Stimulated activated CD8-positive, alpha-beta memory T cell treated with anti-CD3 and anti-CD28 coated beads, Interleukin-15, amount 100 ng/mL, for 24 hours (primary cell): ENCODE measurements at places on chromosomes 4 and X.

- no peak for DNase-seq
Measured at GRCh38 chr4:35125995-35126712, 1118.2 kb downstream of the ARAP2 start.

GRCh38 chr4:175954685-175955084, 111.0 kb upstream of the WDR17 start:
- no peak for DNase-seq

DNA sequence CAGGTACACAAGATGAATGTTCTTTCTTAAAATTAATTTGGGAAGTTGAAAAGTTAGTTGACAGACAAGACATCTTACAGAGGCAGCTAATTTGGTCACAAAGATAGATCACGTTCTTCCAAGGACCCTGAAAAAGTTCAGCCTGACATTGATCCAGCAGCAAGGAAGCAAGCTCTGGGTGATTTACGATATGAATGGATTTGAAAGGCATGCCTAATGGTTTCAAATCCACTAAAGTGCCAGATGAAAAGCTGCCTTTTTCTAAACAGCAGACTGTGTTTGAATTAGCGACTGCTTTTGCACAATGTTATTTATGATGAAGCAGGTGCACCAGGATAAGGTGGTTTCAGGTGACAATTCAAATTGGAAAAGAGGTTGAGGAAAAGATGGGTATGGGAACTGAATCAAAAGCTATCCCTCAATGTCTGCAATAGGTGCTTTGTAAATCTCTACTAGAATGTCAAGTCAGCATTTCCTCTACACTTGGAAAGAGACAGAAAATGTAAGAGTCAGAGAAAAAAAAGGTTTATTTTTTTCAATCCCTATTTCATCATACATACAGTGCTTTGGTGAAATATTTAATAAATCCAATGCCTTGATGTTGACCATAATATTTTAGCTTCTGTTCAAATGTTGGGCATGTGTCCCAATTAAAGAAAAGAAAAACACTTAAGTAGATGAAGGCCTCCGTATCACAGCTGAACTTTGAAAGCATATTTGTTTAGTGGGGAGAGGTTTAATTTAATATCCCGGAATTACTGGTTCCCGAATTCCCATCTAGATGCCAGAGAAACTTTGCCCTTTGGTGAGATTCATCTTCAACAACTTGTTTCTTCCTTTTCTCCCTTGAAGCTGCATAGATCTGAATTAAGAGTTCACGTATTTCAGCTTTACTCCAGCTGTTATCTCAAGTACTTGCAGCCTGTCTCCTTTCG, 6.0 kb downstream of the RASGEF1B start:
- no peak for DNase-seq

- DNase-seq = no peak
Measured at GRCh38 chr4:165210566-165210965, 3.2 kb downstream of the KLHL2 start.

- DNase-seq = no peak
Measured at GRCh38 chrX:69424910-69425309, 79.2 kb upstream of the NALF2 start.

GRCh38 chr4:87783781-87784180, 15.6 kb upstream of the IBSP start:
- no peak for DNase-seq

- no peak for DNase-seq
Measured at GRCh38 chr4:117996891-117997290, 37.4 kb upstream of the NDST3 start.

DNA sequence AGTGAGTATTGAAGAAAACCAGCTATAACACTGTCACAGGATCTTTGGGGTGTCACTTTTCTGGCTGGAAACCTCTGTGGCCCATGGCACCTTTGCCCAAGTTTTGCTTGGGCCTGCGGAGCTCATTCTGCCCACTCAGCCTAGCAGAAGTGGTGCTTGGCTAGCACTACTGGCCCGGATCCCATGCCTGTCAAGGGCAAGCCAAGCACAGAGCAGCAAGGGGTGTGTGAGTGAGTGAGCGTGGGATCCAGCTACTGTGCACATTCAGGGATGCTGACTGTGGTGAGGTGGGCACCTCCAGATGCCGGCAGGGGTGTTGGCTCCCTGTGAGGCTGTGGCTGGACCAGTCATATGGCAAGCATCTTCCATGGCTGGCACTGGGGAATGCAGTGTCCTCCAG, 55.4 kb upstream of the RASGEF1B start:
- no peak for DNase-seq

GRCh38 chrX:7179446-7179845, 31.5 kb upstream of the PUDP start:
- no peak for DNase-seq

- no peak for DNase-seq
Measured at GRCh38 chr4:16157609-16158503, 68.4 kb downstream of the TAPT1 start.

- no peak for DNase-seq
Measured at GRCh38 chr4:33940281-33940680, 2304.0 kb downstream of the ARAP2 start.

DNA sequence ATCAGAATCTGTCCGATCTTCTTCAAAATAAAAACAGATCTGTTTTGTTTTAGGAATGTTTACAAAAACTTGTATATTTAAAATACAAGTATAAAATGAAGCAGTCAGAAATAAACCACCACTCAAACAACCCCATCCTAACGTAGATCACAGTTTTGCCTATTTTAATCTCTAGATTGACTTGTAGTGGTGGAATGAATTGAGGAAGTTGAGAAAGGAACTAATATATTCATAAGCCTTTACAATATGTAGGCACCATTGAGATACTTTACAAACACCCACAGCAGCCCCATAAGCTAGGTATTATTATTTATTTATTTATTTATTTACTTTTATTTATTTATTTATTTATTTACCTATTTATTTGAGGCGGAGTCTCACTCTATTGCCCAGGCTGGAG, 52.3 kb upstream of the KLF3 start:
- DNase-seq = no peak

DNA sequence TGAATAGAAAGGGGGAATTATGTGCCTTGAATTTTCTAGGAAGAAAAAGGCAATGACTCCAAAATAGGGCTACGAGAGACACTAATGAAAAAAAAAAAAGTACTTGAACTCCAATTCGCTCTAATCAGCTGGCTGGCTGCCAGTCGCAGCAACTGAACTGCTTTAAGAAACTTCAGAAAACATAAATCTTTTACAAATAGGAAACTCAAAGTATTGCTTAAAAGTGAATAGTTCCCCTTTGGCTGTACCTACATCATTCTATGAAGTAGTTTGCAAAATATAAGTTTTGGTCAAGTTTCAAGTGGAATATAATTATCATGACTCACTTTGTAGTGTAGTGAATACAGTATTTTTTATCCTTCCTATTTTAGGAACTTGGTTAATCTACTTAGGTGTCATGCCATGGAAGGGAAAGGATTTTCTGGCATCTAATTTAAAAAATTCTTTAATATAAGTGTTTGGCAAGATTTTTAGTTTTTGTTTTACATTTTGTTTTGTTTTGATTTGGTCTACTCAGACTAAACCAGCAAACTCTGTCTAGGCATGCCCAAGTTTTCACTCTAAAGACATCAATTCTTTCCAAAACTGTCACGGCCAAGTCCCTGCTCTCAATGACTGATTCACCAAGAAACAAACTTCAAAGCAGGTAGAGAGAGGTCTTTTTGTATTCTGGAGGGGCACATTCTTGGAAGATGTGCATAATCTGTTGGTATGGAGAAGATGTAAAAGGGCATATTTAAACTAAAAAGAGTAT, 382.4 kb upstream of the GALNT7 start:
- no peak for DNase-seq
